ENCODE measurements at places on chromosomes 11 and 22.

- no peak for DNase-seq
Observed at GRCh38 chr22:50528682-50529415, 963 bp downstream of the TYMP start.

- no peak for DNase-seq
Observed at GRCh38 chr11:117684731-117685130, 112.3 kb downstream of the DSCAML1 start.

DNA sequence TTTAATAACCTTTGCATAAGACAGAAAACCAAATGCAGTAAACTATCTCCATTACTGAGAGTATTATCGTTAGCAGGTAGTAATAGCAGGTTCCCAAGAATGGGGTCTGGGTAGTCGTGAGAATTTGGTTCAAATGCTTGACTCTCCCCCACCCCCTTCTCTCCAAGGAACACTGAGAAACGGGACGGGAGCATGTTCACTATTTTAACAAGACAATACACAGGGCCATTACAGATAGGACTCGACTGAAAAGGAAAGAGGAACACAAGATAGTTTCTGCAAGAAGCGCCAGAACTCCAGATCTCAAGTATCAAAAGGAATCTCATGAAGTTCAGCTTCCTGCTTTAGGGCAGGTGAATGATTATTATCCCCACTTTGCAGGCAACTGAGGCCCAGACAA lies 27.0 kb downstream of the KMT5B start:
- no peak for DNase-seq

- no peak for DNase-seq
Observed at GRCh38 chr11:41382927-41383326, 76.5 kb downstream of the LRRC4C start.

GRCh38 chr11:2525941-2526807 lies 81.4 kb downstream of the KCNQ1 start:
- no peak for DNase-seq

DNA sequence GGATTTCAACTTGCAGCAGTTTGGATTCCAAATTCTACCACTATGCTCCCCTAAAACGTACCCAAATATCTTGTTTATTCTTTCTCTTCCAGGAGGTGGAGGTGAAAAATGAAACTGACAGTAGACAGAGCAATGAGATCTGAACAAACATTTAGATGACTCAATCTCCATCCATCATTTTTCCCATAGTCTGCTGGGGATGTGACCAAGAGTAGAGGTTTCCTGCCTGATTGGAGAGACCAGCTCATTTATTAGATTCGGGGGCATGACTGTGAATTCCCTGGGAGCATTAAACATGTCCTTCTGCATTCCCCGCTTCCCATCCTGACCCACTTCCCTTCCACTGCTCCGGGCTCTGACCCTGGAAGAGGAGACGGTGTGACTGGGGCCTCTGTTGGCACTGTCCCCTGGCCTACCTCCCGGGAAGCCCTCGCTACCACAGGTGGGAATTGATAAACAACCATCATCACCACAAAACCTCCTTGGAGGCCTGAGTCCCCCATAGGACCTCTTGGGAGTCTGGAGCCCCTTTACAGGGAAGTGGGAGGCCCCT lies 20.3 kb downstream of the DKK3 start:
- DNase-seq, result no peak

GRCh38 chr11:62456630-62457029 lies 37.8 kb downstream of the SCGB1A1 start:
- DNase-seq, result no peak

DNA sequence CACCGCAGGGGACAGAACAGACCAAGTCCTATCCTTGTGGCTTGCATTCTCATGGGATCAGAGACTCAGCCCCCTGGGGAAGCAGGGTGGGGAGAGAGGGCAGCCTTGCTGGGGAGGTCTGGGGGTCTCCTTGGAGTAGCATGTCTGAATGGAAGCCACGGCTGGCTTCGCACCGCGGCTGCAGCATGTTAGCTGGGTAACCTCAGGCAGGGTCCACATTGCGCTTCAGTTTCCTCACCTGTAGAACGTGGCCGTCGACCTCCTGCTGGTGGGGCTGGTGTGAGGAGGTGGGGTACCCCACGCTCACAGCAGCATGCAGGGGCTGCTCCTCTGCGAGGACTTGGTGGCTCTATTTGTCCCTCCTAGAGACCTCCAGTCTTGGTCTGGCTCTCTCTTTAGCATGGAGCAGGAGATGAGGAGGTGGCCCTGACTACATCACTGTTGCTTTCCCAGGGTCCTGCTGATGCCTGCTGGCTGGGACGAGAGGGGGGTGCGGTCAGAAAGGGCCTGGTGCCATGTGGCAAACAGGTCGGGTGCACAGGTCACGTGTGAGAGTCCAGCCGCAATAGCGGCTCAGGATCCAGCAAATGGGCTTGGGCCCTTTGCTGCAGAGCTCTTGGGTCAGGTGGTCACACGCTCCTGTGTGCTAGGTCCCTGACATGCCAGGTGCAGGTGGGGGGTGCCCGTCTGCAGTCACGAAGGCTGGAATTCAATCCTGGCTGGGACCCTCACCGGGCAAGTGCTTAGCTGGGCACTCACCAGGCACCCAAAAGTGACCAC lies 35.4 kb upstream of the SMIM38 start:
- no peak for DNase-seq

DNA sequence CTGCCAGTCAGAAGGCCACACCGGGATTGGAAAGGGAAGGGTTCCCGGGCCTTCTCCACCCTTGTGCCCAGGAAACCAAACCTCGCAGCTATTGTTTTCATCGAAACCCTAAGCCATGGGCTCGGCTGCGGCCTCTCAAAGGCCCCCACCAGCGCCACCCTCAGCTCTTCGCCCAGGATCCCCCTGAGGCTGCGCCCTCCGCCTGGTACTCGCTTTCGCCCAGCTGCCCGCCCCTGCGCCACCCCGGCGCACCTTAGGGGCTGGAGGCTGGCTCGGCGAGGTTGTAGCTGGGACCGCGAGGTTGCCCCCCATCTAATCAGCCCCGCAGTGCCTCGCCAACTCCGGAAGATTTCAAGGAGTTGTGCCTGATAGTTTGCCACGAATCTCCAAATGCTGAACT lies 49.0 kb downstream of the FZD4 start:
- no peak for DNase-seq

- no peak for DNase-seq
Observed at GRCh38 chr11:69089258-69089657, 40.5 kb downstream of the TPCN2 start.

- no peak for DNase-seq
Observed at GRCh38 chr11:27412192-27412691, 49.2 kb upstream of the CCDC34 start.

GRCh38 chr11:41256041-41256440 lies 203.4 kb downstream of the LRRC4C start:
- no peak for DNase-seq
